ENCODE measurements at places on chromosomes 3 and 15.

DNA sequence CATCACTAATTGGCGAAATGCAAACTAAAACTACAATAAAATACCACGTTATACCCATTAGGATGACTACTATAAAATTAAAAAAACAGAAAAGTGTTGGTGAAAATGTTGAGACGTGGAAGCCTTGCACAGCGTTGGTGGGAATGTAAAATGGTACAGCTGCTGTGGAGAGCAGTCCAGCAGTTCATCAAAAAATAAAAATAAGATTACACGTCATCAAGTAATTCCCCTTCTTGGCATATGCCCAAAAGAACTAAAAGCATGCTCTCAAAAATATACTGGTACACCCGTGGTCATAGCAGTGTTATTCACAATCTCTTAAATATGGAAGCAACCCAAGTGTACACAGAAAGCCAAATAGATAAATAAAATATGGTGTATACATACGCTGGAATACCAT, 71.8 kb upstream of the NDN start:
- no peak for DNase-seq

DNA sequence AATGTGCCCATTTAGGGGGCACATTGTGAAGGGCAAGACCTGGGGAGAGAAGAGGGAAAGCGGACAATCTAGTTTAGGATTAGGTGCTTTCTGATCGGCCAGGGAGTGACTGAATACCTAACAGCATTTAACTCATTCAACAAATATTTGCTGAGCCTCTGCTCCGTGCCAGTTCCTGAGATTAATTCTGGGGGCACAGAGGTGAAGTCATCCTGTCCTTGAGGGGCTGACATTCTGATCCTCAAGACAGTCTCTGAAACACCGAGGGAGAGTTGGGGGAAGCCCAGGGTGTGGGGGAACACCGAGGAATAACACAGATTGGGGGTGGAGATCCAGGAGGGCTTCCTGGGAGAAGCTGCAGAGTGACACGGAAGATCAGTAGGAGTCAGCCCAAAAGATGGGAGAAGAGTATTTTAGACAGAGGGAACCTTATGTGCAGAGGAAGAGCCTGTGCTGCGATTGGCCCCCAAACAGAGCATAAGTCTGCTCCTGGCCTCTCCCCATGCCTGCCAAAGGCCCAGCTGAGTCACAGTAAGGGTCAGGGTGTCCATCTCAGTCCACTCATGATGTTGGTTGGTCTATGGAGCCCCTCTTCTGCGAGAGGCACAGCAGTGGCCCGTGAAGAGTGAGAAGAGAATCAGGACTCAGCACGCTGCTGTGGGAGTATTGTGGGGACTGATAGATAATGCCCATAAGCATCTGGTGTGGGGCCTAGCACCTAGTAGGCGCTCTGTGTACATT, 60.2 kb downstream of the AMOTL2 start:
- DNase-seq: no peak

DNA sequence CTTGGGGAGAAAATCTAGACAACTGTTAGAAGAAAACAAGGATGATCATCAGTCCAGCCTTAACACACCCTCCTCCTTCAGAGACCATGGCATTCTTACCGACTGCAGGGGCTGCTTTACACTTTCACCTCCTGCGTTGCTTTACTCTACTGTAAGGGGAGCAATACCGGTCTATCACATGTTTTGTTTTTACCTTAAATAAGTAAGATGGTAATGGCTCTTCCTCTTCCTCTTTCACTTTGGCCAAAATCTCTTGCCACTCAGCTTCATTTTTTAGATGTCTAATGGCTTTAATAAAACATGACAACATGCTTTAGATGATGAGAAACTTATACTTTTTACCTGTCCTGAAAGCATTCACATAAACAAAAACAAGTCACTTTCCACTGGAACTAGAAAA, 33.4 kb upstream of the STIMATE start:
- DNase-seq: peak; percentile 13

GRCh38 chr3:70716832-70717231, 404.4 kb upstream of the MDFIC2 start:
- no peak for DNase-seq

DNA sequence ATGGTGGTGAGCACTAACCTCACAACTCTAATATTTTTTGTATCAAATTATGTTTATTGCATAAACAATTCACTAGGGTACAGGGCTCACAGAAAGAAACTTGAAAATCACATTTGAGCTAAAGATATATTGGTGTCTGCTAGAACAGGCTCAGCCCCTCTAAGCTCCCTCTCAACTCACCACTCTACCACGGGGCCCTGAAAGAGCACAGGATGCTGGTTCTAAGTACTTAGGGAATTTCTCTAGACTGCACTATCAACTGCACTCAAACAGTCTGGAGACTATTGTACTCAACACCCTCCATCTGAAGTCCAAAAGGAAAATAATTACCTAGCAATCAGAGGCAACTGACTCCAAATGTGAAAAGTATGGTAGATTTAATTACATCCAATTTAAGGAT, 98.7 kb upstream of the STRIT1 start:
- no peak for DNase-seq

DNA sequence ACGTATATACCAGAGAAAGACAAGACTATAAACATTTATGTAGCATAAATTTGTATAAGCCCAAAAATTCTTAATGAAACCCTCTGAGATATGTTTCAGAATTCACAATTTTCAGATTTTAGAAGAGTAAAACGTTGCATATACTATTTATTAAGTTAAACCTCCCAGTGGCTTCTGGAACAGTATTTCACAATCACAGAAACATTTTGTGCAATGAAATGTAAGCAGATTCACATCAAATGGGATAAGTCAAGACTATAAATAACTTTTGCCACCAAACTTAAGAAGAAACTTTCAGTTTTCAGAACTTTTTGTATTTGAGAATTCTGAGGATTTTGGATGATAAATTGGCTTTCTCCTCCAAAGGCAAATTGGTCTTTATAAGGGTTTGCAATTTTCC, 9.2 kb downstream of the SLTM start:
- no peak for DNase-seq

GRCh38 chr3:108106031-108106430, 15.2 kb upstream of the CD47 start:
- no peak for DNase-seq

DNA sequence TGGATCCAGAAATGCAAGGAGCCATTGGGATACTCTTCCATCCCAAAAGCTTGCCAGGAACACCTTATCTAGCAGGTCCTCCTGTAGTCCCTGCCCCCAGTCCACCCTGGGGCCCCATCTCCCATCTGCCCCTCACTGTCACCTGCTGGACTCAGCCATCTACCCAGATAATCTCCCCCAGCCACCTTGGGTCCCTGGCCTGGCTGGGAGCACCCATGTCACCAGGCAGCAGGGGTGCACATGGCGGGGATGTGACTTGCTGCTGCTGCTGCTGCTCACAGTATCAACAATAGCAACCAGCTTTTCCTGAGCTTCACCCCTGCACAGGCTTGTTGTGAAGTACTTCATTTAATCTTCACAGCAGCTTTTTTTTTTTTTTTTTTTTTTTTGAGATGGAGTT, 12.6 kb downstream of the PTH1R start:
- no peak for DNase-seq

- DNase-seq: no peak
Measured at GRCh38 chr3:13484851-13485590, 4.9 kb downstream of the HDAC11 start.

GRCh38 chr3:150057227-150057626, 86.5 kb upstream of the PFN2 start:
- no peak for DNase-seq

DNA sequence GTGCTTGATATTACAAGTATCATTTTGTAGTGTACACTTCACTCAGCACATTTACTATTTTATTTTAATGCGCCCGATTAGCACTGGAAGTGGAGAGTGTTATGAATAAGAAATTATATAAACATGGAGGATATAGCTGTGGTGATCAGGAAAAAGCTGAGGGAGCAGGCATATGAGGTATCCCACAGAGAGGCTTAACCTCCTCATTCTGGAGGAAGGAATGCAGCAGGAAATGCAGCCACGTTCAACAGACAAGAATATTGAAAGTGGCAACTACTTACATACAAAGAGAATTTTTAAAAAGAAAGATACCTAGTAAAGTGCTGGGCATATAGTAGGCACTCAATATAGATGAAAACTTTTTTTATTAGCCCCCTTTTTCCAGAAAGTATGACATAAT, 166.0 kb upstream of the SATB1 start:
- DNase-seq: no peak

DNA sequence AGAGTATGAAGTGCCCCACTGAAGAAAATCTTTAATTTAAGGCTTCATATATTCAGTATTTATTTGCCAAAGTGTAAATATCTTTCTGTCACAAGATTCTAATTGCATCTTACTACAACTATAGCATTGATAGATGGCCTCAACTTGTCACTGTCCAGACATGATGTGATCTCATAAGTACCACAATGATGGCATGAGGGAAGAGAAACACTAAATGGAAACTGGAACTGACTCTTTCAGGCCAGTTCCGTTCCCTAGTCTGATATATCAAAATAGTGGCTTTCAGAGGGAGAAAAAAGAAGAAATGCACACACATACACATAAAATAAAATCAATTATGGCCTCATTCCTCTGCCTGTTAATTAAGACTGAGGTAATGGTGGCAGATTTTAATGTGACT, 615.7 kb downstream of the TBL1XR1 start:
- DNase-seq: no peak

GRCh38 chr3:43093006-43093405, 12.9 kb downstream of the POMGNT2 start:
- DNase-seq: no peak

DNA sequence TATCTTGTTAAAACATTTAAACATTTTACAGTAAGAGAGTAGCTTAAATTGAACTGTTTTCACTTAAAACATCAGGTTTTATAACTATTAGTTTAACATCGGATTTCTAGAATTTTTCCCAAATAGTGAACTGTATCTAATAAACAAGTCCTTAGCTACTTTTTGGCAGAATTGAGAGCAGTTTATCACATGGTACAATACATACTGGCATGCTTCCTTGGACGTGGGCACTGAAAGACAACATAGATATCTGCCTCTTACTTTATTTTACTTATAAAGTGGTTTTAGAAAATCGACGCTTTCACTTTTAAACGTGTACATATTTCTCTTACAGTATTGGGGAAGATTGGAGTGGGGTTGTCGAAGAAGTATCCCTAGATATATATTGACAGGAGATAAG, 52.8 kb downstream of the OPA1 start:
- no peak for DNase-seq

DNA sequence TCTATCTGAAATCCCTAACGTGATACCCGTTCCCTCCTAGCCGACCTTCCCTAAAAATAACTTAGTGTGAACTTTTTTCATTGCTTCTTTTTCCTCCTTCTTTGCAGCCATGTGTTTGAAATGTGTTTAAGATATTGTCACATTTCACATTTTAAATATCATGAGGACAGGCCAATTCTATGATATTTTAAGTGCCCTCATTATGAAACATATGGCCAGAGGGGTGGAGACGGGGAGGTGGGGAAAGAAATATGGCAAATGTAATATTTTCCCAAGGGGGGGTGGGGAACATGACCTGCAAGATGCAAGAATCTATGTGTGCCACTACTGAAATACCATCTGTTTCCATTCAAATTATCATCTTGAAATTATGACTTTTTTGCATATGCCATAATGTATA, 1039.2 kb downstream of the AGBL1 start:
- DNase-seq: no peak

- DNase-seq: no peak
Measured at GRCh38 chr3:94811836-94812235, 749.0 kb downstream of the NSUN3 start.

DNA sequence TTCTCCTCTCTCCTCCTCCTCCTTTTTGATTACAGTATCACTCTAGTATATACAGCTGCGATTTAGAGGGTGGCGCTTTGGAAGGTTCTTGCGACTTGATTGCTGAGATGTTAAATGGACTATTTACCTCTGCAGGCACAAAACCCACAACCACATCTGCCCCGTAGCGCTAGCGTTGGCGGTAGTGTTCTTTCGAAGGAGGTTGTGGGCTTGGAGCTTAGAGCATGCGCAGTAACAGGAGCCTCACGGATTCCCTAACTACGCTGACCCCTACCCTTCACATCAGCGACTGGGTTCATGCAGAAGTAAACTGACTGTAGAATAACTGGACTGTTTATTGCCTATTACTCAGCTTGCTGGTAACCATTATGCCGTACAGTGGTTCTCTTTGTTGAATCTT, 58.0 kb downstream of the CGGBP1 start:
- DNase-seq: no peak

DNA sequence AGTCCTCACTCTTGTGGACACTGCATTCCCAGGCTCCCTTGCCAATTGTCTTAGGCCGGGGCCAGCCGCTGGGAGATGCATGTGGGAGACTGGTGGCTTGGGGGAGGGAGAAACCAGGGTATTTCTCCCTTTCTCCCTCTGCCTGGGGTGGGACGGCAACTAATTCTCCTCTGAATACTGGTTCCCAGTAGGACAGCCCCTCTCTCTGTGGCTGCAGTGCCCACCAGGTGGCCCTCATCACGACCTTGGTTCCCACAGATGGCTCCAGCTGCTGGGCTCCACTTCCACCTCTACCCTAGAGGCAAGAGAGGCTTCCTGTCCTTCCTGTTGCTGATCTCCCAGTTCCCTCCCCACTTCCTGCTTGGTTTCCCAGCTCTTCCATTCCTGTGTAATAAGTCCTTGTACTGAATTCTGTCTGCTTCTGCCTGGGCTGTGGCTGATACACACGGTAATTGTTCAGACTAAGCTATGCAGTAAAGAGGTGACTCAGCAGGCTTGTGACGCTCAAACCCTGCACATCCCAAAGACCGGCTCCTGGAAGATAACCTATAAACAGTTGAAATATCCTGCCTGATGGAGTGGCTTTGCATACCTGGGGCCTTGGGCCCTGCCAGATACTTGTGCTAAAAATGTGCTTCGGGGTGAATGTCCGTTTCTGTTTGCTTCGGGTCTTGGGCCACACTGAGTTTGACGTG, 20.4 kb upstream of the COPG1 start:
- no peak for DNase-seq

GRCh38 chr3:151726016-151726415, 7.7 kb upstream of the AADACL2 start:
- no peak for DNase-seq

DNA sequence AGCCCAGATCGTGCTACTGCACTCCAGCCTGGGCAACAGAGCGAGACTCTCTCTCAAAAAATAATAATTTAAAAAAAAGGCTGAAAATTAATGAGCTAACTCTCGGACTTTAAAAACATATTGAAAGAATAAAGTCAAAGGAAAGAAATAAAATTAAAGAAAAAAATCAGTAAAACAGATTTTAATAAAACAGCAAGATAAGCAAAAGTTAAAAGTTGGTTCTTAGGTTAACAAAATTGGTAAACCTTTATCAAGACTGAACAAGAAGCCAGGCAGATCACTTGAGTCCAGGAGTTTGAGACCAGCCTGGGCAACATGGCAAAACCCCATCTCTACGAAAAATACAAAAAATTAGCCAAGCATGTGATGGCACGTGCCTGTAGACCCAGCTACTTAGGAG, 20.7 kb downstream of the TRPM7 start:
- DNase-seq: no peak

DNA sequence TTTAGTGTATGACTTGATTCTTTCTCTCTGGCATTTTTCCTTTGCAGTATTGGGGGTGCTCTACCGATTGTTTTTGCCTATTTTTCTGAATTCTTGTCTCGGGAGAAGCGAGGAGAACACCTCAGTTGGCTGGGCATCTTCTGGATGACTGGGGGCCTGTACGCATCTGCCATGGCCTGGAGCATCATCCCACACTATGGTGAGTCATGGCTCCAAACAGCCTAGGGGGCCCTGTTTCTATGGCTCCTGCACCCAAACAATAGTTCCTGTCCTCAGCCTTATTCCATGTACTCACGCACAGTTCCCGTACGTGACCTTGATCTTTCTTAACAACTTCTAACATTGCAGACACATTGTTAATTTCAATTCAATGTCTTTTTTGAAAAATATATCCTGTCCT, 152.3 kb downstream of the SV2B start:
- DNase-seq: no peak
